ENCODE measurements at places on chromosomes 2 and 18.

- DNase-seq: peak; percentile 43
These were observed 7.5 kb downstream of the GALNT1 start for GRCh38 chr18:35588995-35589394.

DNA sequence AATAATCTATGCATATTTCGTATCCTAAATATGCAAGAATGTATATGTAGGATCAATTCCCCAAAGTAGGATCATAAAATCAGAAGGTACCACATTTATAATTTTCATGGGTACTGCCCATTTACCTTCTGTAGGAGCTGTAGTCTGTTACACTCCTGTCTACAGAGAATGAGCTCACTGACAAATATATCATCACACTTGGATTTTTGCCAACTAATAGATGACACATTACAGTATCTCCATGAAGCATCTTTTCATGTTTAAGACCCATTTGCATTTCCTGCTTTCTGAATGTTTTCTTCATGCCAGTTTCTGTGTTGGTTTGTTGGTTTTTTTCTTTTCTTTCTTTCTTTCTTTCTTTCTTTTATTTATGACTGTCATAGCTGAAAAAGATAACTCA, 70.9 kb upstream of the EML6 start:
- no peak for DNase-seq

DNA sequence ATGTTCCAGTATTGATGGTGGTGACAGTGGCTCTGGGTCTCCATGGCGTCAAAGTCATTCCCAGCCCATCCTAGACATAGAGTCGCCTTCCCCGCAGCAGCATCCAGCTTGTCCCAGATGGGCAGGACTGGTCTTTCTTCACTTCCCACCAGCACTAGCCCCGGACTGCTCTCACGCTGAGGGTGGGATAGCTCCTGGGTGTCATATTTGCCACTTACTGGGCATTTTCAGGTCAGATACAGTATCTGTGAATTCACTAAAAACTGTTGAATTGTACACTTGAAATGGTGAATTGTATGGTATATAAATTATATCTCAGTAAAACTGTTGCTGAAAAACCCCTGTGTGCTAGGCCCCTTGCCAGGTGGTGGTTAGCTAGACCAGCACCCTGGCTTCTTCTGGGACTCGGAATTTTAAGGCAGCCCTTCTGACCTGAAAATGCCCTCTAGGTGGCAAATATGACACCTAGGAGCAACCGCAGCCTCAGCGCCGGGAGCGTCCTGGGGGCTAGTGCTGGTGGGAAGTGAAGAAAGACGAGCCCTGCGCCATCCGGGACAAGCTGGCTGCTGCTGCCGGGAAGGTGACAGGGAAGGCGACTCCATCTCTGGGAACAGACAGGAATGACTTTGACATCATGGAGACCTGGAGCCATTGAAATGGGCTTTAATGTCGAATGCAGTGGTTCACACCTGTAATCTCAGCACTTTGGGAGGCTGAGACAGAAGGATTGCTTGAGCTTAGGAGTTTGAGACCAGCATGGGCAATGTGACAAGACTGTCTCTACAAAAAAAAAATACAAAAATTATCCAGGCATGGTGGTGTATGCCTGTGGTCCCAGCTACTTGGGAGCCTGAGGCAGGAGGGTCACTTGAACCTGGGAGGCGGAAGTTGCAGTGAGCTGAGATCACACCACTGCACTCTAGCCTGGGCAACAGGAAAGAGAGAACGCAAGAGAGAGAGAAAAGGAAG, 56.2 kb downstream of the DDX1 start:
- no peak for DNase-seq

GRCh38 chr2:164746713-164747112, 94.9 kb downstream of the COBLL1 start:
- no peak for DNase-seq

- DNase-seq: no peak
These were observed 943.8 kb downstream of the LRP1B start for GRCh38 chr2:141187075-141187439.

DNA sequence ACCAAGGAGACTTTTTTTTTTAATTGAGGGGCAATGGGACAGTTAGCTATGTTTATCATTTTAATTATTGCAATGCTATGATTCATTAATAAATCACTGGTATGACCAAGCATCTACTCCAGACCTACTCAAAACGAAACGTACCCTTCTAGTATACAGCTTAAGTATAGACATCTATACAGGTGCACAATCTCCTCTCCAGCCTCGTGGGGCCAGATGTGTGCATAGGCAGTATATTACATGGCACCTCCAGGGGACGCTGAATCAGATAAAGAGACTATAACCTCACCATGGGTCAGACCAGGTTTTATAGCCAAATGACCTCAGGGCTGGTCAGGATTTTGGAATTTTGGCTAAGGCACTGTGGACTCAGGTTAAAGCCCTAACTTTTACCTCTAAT, 86.6 kb downstream of the SS18 start:
- no peak for DNase-seq

DNA sequence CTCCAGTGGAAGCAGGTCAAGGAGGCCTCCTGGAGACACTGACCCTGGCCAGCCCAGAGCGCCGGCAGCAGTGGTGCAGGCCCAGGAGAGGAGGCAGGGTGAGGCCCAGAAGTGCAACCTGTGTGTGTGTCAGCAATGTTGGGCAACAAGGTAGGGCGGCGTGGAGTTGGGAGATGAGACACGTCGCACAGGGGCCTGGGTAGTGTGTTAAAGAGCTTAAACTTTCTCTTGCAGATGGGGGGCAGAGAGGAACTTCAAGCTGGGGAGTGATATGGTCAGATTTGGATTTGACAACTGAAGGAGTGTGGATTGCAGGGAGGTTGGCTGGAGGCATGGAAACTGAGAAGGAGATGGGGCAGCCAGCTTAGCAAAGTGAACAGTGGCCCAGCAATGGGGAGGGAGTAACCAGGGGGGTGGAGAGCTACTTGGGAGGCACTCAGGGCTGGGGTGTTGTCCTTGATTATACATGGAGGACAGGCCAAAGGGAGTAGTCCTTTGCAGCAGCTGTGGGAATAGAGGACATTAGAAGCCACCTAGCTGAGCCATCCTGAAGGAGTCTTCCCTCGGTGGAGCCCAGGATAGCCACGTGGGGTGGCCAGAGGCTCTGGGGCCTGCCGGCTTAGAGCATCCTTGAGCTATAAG, 278.6 kb upstream of the HS6ST1 start:
- DNase-seq: no peak

DNA sequence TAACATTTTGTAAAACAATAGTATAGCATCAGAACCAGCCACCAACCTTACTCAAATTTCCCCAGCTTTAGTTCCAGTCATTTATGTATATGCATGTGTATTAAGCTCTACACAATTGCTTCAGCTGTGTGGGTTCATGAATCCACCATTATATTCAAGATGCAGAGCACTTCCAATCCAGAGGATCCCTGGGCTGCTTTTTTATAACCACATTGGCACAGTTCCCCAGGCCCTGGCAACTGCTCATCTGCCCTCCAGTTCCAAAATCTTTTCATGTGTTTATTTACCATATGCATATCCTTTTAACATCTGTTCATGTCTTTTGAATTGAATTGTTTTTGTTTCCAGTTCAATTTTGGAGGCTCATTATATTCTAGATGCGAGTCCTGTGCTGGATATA, 482.9 kb upstream of the HS6ST1 start:
- no peak for DNase-seq

- DNase-seq: no peak
These were observed 85.2 kb downstream of the NDUFA10 start for GRCh38 chr2:239939736-239940483.

DNA sequence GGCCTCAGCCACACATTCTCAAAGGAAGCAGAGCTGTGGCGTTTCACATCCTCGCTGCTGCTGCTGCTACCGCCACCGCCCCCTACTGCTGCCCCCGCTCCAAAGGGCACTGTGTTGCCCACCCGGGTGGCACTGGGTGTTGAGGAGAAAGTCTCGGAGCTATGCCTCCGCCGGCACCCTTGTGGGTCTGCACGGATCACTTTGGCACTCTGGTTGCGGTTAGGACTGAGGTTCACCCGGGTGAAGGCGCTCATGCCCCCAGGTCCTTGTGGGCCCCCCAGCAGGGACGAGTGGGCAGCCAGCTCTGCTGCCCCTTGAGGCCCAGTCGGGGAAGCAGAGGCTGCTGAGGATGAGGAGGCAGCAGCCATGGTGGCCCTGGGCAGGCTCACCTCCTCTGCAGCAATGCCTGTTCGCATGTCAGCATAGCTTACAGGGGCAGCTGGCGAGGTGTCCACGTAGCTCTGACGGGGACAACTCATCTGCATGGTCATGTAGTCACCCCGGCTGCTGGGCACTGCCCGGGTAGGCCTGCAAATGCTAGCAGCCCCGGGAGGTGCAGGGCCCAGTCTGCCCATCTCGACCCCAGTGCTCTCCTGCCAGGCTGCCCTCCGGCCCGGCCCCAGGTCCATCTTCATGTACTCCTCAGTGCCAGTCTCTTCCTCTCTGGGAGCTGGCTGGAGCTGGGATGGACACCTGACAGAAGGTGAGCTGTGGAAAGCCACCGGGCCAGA, 4.2 kb downstream of the IRS1 start:
- no peak for DNase-seq

Data from CD4-positive, alpha-beta T cell treated with Interleukin-12 subunit alpha and Interleukin-12 subunit beta, for 1 hour (primary cell).